ENCODE measurements at places on chromosomes 4 and X.

DNA sequence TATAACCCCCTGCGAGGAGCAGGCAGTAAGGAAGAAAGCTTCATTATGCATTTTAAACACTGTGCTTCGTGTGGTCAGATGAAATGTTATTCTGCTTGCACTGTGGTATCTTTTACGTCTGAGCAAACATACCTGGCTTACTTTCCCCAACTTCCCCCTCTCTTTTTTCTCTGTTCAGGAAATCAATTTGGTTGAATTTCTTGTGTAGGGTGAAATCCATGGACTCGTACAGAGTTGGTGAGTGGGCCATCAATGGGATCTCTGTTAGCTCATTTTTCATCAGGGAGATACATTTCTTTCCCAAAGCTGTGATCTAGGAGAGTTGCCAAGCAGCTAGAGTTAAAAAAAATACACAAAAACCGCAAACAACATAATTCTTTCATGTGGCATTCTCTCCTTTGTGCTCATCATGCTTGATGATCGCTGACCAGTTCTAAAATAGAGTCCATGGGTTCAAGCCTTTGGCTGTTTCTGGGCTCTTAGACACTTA is 98.5 kb downstream of the FRAS1 start:
- DNase-seq: no peak

- peak; percentile 58 for DNase-seq
Measured at GRCh38 chr4:53478671-53479456, 101.4 kb downstream of the FIP1L1 start.

GRCh38 chrX:153633607-153634180 is 13.3 kb upstream of the DUSP9 start:
- DNase-seq: no peak

GRCh38 chrX:50432829-50433289 is 37.8 kb downstream of the DGKK start:
- no peak for DNase-seq

GRCh38 chrX:109685656-109686078 is 47.4 kb downstream of the ACSL4 start:
- no peak for DNase-seq

DNA sequence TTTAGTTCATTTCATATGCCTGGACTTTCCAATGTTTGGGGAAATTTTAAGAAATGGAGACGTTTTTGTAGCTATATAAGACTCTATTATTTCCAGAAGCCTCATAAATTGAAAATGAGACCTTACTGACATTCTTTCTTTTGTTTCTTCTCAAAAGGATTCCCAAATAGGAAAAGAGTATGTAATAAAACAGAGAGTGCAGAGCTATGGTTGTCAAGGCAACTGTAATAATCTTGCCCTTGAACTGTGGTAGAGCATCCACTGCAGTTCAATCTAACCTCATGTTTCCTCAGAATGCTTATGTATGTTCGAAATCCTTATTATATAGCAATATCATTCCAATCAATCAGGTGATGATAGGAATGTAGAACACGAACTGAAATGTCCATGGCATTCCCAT is 54.1 kb downstream of the AMELX start:
- no peak for DNase-seq
